ENCODE measurements at places on chromosomes 7 and 10. TPM values are rescaled to one million over a fixed set of nuclear protein-coding genes. Genes with fewer than 3 reads are reported as not detected.

DNA sequence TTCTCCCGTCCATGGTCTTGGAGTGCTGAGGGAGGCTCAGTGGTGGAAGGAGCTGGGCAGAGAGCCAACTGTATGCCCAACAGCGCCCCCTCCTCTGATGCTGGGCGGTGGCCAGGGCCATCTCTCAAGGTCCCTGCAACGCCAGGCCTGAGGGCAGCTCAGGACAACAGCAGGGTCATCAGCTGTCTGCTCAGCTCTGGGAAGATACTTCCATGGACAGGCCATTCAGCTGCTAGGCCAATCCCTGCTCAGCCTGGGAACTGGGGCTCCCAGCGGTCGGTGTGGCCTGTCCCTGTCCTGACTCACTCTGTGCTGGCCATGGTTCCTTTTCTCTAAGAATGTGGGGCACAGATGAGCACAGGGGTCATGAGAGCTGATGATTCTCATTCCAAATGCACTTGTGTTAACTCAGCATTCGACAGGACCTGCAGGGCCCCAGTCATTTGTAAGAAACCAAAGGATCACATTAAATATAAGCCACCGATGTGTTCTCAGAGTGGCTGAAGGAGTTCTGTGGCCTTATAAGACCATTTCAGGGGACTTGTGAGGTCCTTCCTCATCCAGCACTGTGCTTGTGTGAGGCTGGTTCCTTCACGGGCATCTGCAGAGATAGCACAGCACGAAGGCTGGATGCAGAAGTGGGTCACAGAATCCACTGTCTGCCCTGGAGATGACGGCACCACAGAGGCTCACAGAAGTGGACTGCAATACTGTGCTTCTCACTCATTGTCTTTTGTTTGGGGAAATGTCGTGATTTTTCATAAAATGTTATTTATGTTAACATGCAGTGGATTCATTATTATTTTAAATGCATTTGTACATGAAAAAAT is 73.0 kb downstream of the ADCY1 start:
- no peak overlapping the region for H3K4me3 ChIP-seq
- no peak overlapping the region for H3K27ac ChIP-seq
- no peaks in the 10 kb centered on the region for H3K27me3 ChIP-seq
- H3K36me3 ChIP-seq = peaks cover 13% of the 10 kb centered on the region
- no peak for DNase-seq

DNA sequence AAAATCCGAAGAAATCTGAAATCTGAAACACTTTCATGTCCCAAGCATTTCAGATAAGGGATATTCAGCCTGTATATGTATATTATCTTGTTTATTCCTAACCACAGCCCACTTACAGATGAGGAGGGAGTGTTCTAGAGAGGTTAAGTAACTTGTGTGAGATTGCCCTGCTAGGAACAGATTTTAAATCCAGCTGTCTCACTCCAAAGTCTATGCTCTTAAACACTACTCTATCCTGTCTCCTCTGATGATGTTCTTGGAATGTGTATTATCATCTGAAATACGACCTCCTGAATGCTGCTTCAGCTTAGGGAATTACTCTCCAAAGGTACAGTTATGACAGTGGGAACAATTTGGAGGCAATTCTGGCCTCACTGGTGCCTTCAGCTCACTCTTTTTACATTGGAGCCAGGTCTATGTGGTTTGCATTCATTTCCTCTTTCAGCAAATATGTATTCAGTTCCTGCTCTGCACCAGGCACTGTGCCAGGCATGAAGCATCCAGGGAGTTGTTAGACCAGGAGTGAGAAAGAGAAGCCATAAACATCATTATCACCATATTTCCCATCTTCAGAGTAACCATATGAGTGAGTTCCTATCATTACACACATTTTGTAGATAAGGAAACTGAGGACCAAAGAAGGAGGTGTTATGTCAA is 70.2 kb downstream of the NOC3L start:
- no peaks in the 10 kb centered on the region for H3K27me3 ChIP-seq
- peaks cover 19% of the 10 kb centered on the region for H3K4me1 ChIP-seq

DNA sequence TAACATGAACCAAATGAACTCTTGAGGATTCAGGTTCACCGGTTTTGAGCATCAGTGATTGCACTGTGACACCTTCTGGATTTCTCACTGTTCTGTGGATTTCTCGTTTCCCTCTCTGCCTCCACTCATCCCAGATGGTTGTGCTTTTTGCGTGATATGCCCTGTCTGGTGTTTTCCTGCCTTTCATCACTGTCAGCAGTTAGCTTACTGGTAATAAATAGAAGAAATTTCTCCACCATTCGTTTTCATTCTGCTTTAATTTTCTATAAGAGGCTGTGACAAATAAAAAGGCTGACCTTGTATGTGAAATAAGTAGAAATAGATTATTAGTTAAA is 16.2 kb downstream of the BPGM start:
- H3K4me3 ChIP-seq = no peak overlapping the region
- no peak overlapping the region for H3K27ac ChIP-seq
- peaks cover 4% of the 10 kb centered on the region for H3K4me1 ChIP-seq
- H3K36me3 ChIP-seq = peaks cover 3% of the 10 kb centered on the region
- no peaks in the 10 kb centered on the region for H3K27me3 ChIP-seq

Gene KLF6
- total RNA-seq = 27.9 TPM

Gene OSBPL3
- total RNA-seq = 16.0 TPM

DNA sequence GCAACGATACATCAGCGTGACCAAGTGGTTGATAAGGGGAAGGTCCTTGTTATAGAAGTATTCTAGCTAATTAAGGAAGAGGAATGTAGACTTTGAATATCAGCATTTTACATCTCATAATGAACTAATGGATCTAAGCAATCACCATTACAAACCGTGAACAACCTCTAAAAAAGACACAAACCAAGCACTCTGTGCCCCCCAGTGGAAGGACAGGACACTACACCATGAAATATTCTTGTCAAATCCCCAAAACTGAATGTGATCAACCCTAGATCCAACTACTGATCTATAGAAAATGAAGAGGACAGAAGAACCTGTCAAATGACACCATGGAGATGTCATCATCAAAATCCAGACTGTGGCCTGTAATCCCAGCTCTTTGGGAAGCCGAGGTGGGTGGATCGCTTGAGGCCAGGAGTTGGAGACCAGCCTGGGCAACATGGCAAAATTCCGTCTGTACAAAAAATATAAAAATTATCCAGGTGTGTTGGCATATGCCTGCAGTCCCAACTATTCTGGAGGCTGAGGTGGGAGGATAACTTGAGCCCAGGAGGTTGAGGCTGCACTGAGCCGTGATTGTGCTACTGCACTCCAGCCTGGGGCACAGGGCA is 111.3 kb upstream of the CARD11 start:
- no peak overlapping the region for H3K4me3 ChIP-seq
- DNase-seq = peak; percentile 31
- H3K36me3 ChIP-seq = peaks cover 4% of the 10 kb centered on the region
- peaks cover 19% of the 10 kb centered on the region for H3K4me1 ChIP-seq

DNA sequence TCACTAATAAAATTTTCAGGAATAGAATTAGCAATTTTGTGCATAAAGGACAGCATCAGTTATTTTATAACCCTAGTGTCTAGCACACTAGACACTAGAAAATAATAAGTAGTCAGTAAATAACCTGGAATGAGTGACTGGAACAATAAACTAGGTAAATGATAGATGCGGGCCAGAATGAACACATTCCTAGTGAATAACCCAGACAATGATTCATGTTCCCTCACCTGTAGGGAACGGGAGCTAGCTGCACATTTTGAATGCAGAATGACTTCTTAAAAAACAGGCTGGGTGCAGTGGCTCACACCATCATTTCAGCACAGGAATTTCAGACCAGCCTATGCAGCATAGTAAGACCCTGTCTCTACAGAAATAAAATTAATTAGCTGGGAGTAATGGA is 3.2 kb upstream of the ATOH7 start:
- DNase-seq = no peak
- peaks cover 47% of the 10 kb centered on the region for H3K27me3 ChIP-seq
- H3K4me1 ChIP-seq = peaks cover 11% of the 10 kb centered on the region
- H3K27ac ChIP-seq = no peak overlapping the region
- H3K4me3 ChIP-seq = no peak overlapping the region

DNA sequence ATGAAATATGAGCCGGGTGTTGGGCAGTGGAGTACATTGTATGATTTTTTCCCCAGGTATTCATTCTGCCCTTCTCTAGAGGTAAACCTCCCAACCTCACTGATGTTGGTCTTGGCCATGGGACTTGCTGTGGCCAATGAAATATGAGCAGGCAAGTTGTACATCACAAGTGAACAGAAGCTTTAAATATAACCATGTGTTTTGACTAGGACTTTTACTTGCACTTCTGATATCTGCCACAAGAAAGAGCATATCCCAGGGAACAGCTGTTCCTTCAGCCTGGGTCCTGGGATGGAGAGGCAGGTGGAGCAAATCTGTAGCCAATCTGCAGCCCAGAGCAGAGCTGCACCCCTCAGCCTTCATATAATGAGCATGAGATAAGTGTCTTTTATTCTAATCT is 109.8 kb upstream of the PALS2 start:
- no peaks in the 10 kb centered on the region for H3K36me3 ChIP-seq
- DNase-seq = no peak
- H3K4me1 ChIP-seq = peaks cover 8% of the 10 kb centered on the region
- H3K4me3 ChIP-seq = no peak overlapping the region

Gene ELN
- total RNA-seq = 3.9 TPM

DNA sequence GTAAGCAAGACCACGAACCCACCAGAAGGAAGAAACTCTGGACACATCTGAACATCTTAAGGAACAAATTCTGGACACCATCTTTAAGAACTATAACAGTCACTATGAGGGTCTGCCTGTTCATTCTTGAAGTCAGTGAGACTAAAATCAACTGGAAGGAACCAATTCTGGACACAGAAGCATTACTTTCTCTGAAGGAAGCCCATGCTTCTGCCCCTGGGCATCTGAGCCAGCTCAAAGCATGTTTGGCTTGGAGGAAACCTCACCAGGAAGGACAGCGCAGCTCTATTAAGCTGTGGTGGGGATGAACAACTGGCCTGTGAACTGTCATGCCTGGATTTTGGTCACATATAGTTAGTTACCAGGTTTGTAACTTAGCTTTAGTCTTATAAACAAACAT is 132.4 kb upstream of the GDF10 start:
- no peak for DNase-seq
- H3K4me1 ChIP-seq = no peaks in the 10 kb centered on the region
- H3K27ac ChIP-seq = no peak overlapping the region
- no peak overlapping the region for H3K4me3 ChIP-seq
- no peaks in the 10 kb centered on the region for H3K27me3 ChIP-seq

DNA sequence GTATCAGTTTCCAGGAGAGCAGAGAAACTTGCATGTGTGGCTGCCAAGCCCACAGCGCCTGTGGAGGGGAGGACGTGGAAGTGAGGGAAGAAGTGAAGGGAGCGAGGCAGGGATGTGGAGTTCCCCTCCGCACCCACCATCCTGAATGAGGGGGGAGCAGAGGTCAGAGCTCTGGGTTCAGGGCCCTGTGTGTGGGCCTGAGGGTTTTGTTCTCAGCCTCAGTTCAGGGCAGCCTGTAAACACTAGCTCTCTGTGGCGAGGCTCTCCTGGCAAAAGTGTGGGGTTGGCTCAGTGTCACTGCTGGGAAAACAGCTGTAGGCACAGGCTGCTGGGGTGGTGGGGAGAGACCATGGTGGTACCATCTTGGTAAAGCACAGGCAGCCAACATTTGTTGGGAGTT is 108.4 kb downstream of the C10orf105 start:
- no peaks in the 10 kb centered on the region for H3K36me3 ChIP-seq
- no peak for DNase-seq

GRCh38 chr10:65395631-65396030 is 1530.2 kb upstream of the LRRTM3 start:
- H3K4me3 ChIP-seq = no peak overlapping the region
- H3K4me1 ChIP-seq = no peaks in the 10 kb centered on the region
- H3K36me3 ChIP-seq = no peaks in the 10 kb centered on the region
- no peak for DNase-seq
- no peaks in the 10 kb centered on the region for H3K27me3 ChIP-seq

Gene THSD7A
- 0.68 TPM for total RNA-seq

Gene NME8
- 1.5 TPM for total RNA-seq

- H3K27ac ChIP-seq = peak overlapping the region; percentile 97
- H3K4me1 ChIP-seq = peaks cover 35% of the 10 kb centered on the region
- H3K27me3 ChIP-seq = no peaks in the 10 kb centered on the region
- peak overlapping the region; percentile 100 for H3K4me3 ChIP-seq
Measured at GRCh38 chr7:127652333-127653248, 597 bp downstream of the SND1 start.

- no peaks in the 10 kb centered on the region for H3K27me3 ChIP-seq
- H3K27ac ChIP-seq = no peak overlapping the region
- peaks cover 6% of the 10 kb centered on the region for H3K36me3 ChIP-seq
- H3K4me1 ChIP-seq = no peaks in the 10 kb centered on the region
- no peak for DNase-seq
Measured at GRCh38 chr7:48786951-48787350, 137.4 kb upstream of the CDC14C start.

DNA sequence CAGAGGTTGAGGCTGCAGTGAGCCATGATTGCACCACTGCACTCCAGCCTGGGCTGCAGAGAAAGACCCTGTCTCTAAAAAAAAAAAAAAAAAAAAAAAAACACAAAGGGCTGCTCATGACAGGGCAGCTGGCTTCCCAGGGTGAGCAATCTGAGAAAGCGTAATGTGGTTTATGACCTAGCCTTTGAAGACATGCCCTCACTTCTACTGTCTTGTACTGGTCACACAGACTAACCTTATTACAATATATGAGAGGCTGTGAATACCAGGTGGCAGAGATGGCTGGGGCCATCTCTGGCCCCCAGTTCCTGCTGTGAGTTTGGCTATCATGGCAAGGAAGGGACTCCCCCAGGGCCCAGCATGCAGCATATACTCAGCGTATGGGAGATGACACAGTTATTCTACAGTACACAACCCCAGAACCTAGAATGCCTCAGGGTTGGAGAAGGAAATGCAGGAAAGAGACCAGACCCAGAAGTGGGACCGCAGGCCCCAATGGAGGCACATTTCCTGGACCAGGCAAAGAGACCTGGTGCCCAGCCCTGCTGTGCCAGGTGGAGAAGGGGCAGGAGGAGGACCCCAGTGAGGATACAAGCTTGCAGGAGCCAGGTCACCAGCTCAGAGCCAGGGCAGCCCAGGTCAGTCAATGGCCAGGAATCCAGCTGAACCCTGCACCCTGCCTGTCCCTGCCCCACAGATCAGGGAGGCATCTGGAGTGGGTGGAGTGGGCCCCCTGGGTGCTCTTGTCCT is 26.3 kb downstream of the NPTX2 start:
- H3K4me3 ChIP-seq = no peak overlapping the region
- H3K4me1 ChIP-seq = no peaks in the 10 kb centered on the region

- H3K27ac ChIP-seq = no peak overlapping the region
- no peak overlapping the region for H3K4me3 ChIP-seq
- no peaks in the 10 kb centered on the region for H3K36me3 ChIP-seq
Measured at GRCh38 chr10:11245510-11245909, 227.8 kb downstream of the CELF2 start.

- H3K4me1 ChIP-seq = peaks cover 16% of the 10 kb centered on the region
- H3K4me3 ChIP-seq = no peak overlapping the region
- H3K36me3 ChIP-seq = no peaks in the 10 kb centered on the region
- no peak for DNase-seq
Measured at GRCh38 chr10:78626471-78626870, 442.3 kb upstream of the ZMIZ1 start.

DNA sequence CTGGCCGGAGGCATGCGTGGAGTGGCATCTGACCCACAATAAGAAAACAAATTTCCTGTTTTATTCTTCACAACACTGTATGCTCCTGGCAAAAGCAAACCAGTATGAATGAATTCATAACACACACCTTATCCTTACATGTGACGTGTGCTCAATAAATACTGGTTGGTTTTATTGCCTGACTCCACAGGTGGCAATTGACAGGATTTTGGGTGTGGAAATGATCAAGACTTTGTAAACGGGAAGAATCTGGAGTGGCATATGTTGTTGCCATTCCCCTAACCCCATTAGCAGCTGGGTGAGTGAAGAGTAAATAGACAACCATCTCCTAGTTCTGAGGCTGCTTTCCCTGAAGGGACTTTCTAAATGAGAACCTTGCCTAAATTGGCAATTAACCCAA is 215.5 kb upstream of the AOAH start:
- DNase-seq = no peak
- no peak overlapping the region for H3K27ac ChIP-seq
- no peaks in the 10 kb centered on the region for H3K27me3 ChIP-seq
- H3K36me3 ChIP-seq = peaks cover 22% of the 10 kb centered on the region

Data from WTC11 (cell line).